ENCODE measurements at places on chromosomes 2 and 18.

- no peak for DNase-seq
These were observed 24.8 kb upstream of the FAP start for GRCh38 chr2:162267996-162268395.

GRCh38 chr2:173747035-173747434 is 218.1 kb downstream of the SP3 start:
- DNase-seq = no peak

- DNase-seq = no peak
These were observed 177.1 kb downstream of the EIPR1 start for GRCh38 chr2:3200420-3200939.

GRCh38 chr2:74053959-74054715 is 69.4 kb downstream of the TET3 start:
- no peak for DNase-seq

GRCh38 chr18:74069178-74070050 is 78.2 kb downstream of the FBXO15 start:
- no peak for DNase-seq

DNA sequence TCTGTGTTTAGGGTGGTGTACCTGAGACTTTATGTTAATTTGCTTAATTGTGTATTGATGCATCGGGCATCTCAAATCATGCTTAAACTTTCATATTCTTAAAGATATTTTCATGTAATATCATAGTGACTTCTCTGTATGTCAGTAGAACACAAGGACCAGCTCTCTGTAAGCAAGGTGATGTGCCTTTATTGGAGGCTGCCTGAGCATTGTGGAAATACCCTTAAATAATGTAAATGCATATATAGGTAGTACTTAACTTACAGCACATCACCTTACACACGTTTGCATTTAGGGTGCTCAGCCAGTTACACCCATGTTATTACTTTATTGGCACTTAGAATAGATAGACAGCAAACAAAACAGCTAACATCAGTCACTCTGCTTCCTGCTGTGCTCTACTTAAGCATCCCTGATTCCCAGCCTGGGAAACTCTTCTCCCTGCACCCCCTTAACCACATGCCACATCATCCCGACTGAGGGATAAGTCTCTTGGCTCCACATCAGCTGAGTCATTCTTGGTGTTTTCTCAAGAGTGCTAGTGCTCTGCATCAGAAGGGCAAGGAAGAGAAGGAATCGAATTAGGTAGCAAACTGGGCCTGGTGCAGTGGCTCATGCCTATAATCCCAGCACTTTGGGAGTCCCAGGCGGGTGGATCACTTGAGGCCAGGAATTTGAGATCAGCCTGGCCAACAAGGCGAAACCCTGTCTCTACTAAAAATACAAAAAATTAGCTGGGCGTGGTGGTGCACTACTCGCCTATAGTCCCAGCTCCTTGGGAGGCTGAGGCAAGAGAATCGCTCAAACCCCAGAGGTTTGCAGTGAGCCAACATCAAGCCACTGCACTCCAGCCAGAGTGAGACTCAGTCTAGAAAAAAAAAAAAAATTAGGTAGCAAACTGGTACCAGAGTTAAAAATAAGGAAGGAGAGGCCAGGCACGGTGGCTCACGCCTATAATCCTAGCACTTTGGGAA is 108.7 kb downstream of the MAP3K20 start:
- no peak for DNase-seq

- no peak for DNase-seq
These were observed 198.4 kb downstream of the MTX2 start for GRCh38 chr2:176467595-176467994.

DNA sequence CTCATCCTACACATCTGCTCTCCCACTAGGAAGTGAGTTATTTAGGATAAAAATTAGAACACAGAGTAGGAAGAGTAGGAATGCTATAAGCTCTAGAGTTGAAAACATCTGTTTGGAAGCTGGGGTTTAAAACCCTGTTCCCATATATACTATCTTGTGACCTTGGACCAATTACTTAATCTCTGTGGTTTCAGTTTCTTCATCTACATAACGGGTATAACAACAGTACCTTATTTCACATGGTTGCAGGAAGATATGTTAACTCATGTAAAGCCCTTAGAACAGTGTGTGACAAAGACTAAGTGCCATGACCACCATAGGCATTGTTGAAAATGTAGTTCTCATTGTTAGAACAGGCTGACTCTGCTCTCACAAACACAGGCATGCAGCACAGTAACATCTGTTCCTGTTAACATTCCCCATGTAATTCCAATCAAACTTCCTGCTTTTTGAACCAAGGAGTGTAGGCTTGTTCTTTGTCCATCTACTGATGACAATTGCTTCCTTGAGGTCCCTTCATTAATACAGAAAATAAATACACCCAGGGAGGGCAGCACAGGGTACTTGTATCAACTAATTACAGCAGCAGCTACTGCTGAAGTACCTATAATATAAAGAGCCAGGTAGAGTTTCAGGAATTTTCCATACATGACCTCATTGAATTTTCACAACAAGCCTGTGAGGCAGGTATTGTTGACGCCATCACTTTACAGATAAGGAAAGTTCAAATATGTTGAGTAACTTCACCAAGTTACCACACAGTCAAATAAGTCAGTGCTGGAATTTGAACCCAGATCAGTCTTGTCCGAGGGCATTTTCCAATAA is 204.2 kb downstream of the L3MBTL4 start:
- DNase-seq = no peak

DNA sequence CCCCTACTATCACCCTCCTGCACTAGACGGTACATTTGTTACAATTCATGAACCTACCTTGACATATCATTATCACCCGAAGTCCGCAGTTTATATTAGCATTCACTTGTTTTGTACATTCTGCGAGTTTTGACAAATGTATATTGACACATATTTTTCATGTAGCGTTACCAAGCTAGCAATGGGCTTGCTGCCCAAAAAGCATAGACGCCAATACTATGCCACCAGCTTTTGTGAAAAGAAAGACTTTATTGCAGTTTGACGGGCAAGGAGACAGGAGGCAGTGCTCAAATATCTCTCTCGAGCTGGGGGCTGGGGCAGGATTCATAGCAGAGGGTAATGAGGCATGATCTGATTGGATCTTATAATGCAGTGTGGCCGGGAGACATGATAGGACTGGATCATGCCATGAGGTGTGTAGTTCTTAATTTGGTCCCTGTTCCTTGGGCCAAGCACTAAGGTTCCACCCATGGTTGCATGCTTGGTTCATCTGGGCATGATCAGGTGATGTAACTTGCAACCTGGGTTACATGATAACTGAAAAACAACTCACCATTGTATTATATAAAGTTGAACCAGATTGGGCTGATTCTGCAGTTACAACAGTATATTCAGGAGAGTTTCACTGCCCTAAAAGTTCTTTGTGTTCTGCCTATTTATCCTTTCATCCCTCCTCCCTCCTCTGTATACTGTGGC is 162.3 kb downstream of the RTN4 start:
- DNase-seq = no peak

- DNase-seq = no peak
These were observed 47.4 kb upstream of the SIX3 start for GRCh38 chr2:44894058-44894457.

DNA sequence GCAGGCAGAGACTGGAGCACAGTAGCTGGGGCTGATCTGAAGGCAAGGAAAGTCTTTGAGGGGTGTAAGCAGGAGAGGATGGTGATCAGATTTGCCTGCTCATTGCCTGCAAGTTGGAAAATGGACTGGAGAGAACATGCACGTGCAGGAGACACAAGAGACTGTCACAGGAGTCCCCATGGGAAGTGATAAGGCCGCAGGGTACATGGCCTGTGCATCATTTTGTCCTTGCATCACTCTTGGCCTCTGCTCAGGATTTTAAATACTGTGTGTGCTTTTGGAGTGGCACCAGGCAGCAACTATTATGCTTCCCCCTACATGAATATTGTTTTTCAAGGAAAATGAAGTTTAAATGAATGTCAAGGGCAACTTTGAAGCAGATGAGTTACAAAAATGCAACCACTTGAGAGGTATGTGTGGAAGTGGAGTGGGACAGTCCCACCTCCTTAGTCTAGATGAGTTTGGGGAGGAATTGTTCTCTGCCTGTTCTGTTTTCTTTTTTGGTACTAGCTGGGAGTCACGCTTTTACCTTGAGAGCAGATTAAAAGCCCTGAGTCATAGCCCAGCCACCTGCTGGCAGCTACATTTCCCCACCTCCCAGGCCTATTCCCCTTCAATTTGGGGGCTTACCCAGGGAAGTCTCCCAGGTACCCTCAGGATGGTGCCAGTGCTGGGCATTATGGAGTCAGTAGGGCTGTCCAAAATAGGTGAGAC is 19.3 kb downstream of the MAPK4 start:
- no peak for DNase-seq

DNA sequence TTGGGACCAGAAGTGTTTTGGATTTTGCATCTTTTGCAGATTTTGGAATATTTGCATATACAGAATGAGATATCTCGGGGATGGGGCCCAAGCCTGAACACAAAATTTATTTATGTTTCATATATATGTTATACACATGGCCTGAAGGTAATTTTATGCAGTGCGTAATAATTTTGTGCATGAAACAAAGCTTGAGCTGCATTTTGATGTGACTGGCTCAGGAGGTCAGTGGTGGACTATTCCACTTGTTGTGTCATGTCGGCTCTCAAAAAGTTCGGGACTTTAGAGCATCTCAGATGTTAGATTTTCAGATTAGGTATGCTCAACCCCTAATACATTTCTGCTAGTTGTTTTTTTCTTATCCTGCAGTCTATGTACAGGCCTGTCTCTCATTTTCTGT is 145.4 kb downstream of the FAM210A start:
- no peak for DNase-seq

GRCh38 chr2:216413882-216414281 is 1.6 kb downstream of the SMARCAL1 start:
- no peak for DNase-seq

- no peak for DNase-seq
These were observed 41.1 kb downstream of the CDCA7 start for GRCh38 chr2:173395567-173396351.

GRCh38 chr2:78701546-78701945 is 324.0 kb upstream of the REG3G start:
- no peak for DNase-seq

GRCh38 chr2:96957244-96957643 is 29.1 kb downstream of the FAM178B start:
- no peak for DNase-seq

DNA sequence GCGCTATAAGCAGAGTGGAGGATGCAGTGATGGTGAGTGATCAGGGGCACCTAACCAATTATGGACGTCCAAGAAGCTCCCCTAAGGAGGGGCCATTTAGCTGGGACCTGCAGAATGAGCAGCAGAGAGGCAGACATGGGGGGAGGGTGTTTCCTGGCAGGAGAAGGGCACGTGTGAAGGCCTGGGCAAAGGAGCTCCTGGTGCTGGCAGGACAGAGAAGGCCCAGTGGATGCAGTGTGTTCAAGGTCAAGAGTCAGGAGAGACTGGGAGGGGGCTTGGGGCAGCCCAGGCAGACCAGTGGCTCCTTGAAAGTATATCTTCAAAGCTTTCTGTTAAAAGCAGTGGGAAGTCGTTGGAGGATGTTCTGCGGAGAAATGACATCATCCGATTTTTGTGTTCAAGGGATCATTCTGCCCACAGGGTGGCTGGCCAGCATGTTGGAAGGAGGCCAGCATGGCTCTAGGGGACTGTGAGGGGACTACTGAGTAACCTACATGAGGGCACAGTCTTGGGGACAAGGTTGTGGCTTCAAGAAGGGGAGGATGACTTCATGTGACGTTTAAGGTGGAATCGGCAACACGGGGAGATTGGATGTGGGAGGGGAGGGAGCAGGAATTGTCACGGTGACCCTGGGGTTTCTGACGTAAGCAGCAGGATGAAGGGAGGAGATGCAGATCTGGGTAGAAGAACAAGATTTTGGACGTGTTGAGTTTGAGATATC is 9.0 kb upstream of the CIB4 start:
- DNase-seq = no peak

DNA sequence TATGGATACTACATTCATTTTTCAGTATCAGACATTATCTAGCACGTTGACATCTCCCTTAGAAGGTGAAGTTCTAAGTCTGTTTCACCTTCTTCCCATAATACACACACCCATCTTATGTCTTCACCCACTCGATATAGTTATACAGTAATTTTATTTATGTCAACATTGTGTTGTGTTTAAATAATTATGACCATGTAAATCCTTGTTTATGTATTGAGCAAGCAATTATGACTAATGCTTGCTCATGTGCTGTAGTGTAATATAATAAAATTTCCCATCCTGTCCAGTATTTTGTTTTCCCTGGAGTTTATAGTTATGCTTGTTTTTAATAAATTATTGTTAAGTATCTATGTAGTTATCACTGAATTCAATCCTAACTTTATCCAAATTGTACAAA is 163.2 kb downstream of the MTX2 start:
- DNase-seq = no peak

- DNase-seq = no peak
These were observed 151.5 kb upstream of the PKDCC start for GRCh38 chr2:41896186-41896846.

- DNase-seq = no peak
These were observed 42.3 kb downstream of the XRCC5 start for GRCh38 chr2:216151313-216152025.

DNA sequence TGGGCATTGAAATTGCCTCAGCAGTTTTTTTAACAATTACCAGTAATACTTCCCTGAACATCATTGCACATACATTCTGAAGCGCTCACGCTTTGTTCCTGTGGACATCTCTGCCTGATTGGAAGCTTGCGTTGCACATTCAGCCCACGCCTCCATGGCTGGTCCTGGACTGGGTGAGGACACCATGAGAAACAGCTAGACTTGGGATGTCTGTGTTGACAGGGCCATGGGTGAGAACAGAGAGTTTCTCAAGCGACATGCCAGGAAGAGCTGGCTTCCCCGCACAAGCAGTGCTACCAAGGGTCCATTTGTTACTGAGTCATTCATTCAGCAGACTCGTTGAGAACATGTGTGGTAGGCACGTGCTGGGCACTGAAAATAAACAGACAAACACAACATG is 166.3 kb downstream of the GBX2 start:
- DNase-seq = no peak

- DNase-seq = no peak
These were observed 4.2 kb upstream of the EGR4 start for GRCh38 chr2:73297586-73297985.

DNA sequence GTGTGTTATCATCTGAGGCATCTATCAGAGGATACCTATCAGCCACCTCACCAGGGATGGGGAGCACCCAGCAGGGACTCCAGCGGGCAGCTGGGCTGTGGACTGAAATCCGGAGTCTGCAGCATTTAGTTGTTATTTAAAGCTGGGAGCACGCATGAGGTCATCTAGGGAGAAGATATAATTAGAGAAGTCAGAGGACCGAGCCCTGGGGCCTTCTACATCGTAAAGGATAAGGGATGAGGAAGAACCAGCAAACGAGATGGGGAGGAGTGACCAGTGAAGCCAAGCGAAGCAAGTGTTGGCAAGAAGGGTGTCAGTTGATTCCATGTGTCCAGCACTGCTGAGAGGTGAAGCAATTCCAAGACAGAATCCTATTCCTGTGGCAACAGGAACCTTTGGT is 70.3 kb downstream of the STEAP3 start:
- DNase-seq = no peak

Measured in HEK293T (cell line).